Placental epithelial cell (primary cell): ENCODE measurements at places on chromosomes 5 and 9. TPM values are rescaled to one million over a fixed set of nuclear protein-coding genes. Genes with fewer than 3 reads are reported as not detected.

SPATA31D4 gene
- total RNA-seq: not detected in 2 replicates

EIF4E1B gene
- total RNA-seq: not detected in 2 replicates

LRRC70 gene
- total RNA-seq: 0.65 and 2.0 TPM in 2 replicates

S1PR3 gene
- 69.3 and 126 TPM in 2 replicates for total RNA-seq

SV2C gene
- not detected in 2 replicates for total RNA-seq

PCDHA3 gene
- 0.11 and 0.39 TPM in 2 replicates for total RNA-seq

IL13 gene
- not detected in 2 replicates for total RNA-seq

ARL14EPL gene
- total RNA-seq: not detected in 2 replicates

MORN5 gene
- total RNA-seq: not detected in 2 replicates

PCDHGB7 gene
- total RNA-seq: 1.8 and 7.5 TPM in 2 replicates

PCDHGA3 gene
- 0.33 and 1.2 TPM in 2 replicates for total RNA-seq

GLRX gene
- 78.1 and 161 TPM in 2 replicates for total RNA-seq

ALAD gene
- 14.7 and 19.2 TPM in 2 replicates for total RNA-seq

DNM1 gene
- total RNA-seq: 5.6 and 33.4 TPM in 2 replicates

LCN9 gene
- total RNA-seq: not detected in 2 replicates

SLC46A2 gene
- total RNA-seq: not detected in 2 replicates

GFI1B gene
- under 0.01 TPM in 1 of 2 replicates, not detected in the other for total RNA-seq

TBC1D9B gene
- 64.0 and 96.6 TPM in 2 replicates for total RNA-seq

SPZ1 gene
- not detected in 2 replicates for total RNA-seq

SPINK1 gene
- total RNA-seq: not detected in 2 replicates

PCDHGA2 gene
- total RNA-seq: 0.43 and 1.2 TPM in 2 replicates

DDX4 gene
- total RNA-seq: not detected in 2 replicates

RMRP gene
- total RNA-seq: 39,103 and 115,939 TPM in 2 replicates

CD72 gene
- total RNA-seq: 1.2 and 3.5 TPM in 2 replicates

LCN1 gene
- total RNA-seq: not detected in 2 replicates

TMEM174 gene
- not detected in 2 replicates for total RNA-seq

SLC36A2 gene
- total RNA-seq: not detected in 2 replicates

GLRA1 gene
- total RNA-seq: not detected in 2 replicates

CBY3 gene
- total RNA-seq: 0.39 TPM in 1 of 2 replicates, not detected in the other

PCDHGB4 gene
- 12.0 and 13.0 TPM in 2 replicates for total RNA-seq

TAF1L gene
- not detected in 2 replicates for total RNA-seq

SLC36A3 gene
- 0.11 TPM in 1 of 2 replicates, not detected in the other for total RNA-seq

ADGRD2 gene
- not detected in 2 replicates for total RNA-seq

ANKDD1B gene
- 0.33 and 1.2 TPM in 2 replicates for total RNA-seq

C9orf43 gene
- 0.33 and 1.2 TPM in 2 replicates for total RNA-seq

PCDHA9 gene
- total RNA-seq: under 0.01 TPM in 2 replicates

CEMIP2 gene
- total RNA-seq: 382 and 714 TPM in 2 replicates

IRX4 gene
- 0.11 TPM in 1 of 2 replicates, not detected in the other for total RNA-seq

SH3PXD2B gene
- 23.2 and 33.2 TPM in 2 replicates for total RNA-seq
